ENCODE measurements at places on chromosomes 7 and 10.

- no peak overlapping the region for H3K4me3 ChIP-seq
- H3K4me1 ChIP-seq = no peaks in the 10 kb centered on the region
- H3K36me3 ChIP-seq = no peaks in the 10 kb centered on the region
- peaks cover 11% of the 10 kb centered on the region for H3K27me3 ChIP-seq
Measured at GRCh38 chr7:40311307-40311706, 176.5 kb downstream of the SUGCT start.

DNA sequence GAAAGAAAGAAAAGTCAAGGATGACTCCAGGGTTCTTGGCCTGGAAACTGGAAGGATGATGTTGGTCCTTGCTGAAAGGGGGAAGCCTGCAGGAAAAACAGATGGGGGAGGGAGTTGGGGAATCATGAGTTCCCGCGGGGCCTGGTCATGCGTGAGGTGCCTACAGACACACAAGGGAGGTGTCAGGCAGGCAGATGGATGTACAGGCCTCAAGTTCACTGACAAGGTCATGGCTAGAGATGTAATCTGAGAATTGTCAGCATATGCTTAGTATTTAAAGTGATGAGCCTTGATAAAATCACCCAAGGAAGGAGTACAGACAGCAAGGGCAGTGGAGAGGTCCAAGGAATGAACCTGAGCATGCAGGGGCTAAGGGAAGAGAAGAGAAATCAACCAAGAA is 46.8 kb downstream of the DLG5 start:
- H3K4me1 ChIP-seq = peaks cover 53% of the 10 kb centered on the region
- no peaks in the 10 kb centered on the region for H3K36me3 ChIP-seq
- DNase-seq = no peak
- H3K4me3 ChIP-seq = no peak overlapping the region
- no peaks in the 10 kb centered on the region for H3K27me3 ChIP-seq

DNA sequence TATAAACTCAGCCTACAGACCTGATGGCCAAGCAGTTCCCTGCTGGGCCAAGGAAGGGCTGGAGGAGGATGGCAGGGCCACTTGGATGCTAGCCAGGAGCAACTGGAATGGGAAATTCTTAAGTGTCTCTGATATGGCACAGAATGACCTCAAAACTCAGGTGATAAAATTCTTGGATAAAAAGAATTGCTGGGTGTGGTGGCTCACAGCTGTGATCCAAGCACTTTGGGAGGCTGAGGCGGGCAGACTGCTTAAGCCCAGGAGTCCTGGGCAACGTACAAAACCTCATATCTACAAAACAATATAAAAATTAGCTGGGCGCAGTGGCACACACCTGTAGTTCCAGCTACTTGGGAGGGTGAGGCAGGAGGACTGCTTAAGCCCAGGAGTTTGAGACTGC is 14.0 kb upstream of the PKD1L1 start:
- H3K4me1 ChIP-seq = peaks cover 10% of the 10 kb centered on the region
- no peak overlapping the region for H3K4me3 ChIP-seq
- peaks cover 45% of the 10 kb centered on the region for H3K36me3 ChIP-seq
- no peak overlapping the region for H3K27ac ChIP-seq
- H3K27me3 ChIP-seq = no peaks in the 10 kb centered on the region

DNA sequence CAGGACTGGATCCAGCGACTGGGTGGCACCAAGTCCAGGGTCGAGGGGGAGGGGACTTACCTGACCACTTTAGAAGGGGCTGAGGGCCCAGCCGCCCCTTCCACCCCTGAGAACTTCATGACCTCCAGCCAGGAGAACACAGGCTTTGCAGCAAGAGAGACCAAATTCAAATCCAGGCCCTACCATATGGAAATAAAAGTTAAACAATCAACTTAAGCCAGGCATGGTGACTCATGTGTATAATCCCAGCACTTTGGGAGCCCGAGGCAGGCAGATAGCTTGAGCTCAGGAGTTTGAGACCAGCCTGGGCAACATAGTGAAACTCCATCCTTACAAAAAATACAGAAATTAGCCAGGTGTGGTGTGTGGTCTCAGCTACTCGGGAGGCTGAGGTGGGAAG is 61.9 kb downstream of the COL13A1 start:
- no peak overlapping the region for H3K4me3 ChIP-seq
- DNase-seq = no peak
- H3K36me3 ChIP-seq = no peaks in the 10 kb centered on the region
- H3K4me1 ChIP-seq = peaks cover 3% of the 10 kb centered on the region
- H3K27ac ChIP-seq = no peak overlapping the region

DNA sequence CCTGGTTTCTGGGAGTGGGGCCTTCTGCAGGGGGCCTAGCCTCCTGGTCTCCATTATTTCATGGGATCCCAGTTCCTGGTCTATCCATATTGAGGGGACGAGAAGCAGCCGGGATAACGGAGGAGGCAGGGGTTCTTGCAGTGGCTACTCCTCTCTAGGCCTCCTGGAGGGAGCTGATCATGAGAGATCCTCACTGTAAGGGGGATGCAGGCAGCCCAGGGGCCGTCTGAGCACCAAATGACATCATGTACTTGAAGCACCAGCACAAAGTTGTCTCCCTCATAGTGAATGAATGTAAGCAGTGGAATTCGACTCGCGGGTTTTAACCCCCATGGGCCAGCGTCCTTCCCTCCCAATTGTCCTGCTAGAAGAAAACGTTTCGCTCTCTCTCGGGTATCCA is 964 bp upstream of the ADCY1 start:
- no peaks in the 10 kb centered on the region for H3K4me1 ChIP-seq
- H3K27me3 ChIP-seq = peaks cover 35% of the 10 kb centered on the region
- H3K36me3 ChIP-seq = no peaks in the 10 kb centered on the region
- H3K27ac ChIP-seq = no peak overlapping the region

- DNase-seq = no peak
- H3K4me3 ChIP-seq = peak overlapping the region; percentile 48
- no peaks in the 10 kb centered on the region for H3K27me3 ChIP-seq
- H3K36me3 ChIP-seq = peaks cover 30% of the 10 kb centered on the region
- peak overlapping the region; percentile 87 for H3K27ac ChIP-seq
Measured at GRCh38 chr7:148838905-148839304, 45.2 kb downstream of the EZH2 start.

Measured in natural killer cell treated with Interleukin-12 subunit alpha and Interleukin-12 subunit beta and Interleukin-15 and Interleukin-18, amount 100 ng/mL, for 72 hours (primary cell).